ENCODE measurements at places on chromosomes 6 and 20. TPM values are rescaled to one million over a fixed set of nuclear protein-coding genes. Genes with fewer than 3 reads are reported as not detected.

DNA sequence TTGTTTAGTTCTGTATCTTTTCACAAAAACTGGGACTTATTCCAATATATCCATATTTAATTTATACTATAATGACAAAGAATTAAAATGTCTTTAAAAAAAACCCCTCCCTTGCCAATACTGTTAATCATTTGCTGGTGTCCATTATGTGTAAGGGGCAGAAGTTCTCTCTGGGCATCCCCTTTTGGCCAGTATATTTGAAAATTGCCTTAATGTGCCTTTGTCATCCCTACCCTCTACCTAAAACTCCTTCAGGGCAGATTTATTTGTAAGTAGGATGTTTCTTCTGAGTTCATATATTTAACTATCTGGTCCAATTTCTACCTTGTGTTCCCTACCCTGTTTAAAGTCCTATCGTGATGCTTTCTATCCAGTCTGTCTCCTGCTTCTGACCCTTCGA lies 62.9 kb downstream of the ARHGAP18 start:
- no peaks in the 10 kb centered on the region for H3K27me3 ChIP-seq
- no peak for DNase-seq
- H3K36me3 ChIP-seq, result no peaks in the 10 kb centered on the region
- H3K4me3 ChIP-seq, result no peak overlapping the region
- no peaks in the 10 kb centered on the region for H3K4me1 ChIP-seq

- H3K4me1 ChIP-seq, result no peaks in the 10 kb centered on the region
- no peak overlapping the region for H3K27ac ChIP-seq
- no peaks in the 10 kb centered on the region for H3K27me3 ChIP-seq
- no peak overlapping the region for H3K4me3 ChIP-seq
Observed at GRCh38 chr6:20366082-20366830, 35.4 kb upstream of the E2F3 start.

DNA sequence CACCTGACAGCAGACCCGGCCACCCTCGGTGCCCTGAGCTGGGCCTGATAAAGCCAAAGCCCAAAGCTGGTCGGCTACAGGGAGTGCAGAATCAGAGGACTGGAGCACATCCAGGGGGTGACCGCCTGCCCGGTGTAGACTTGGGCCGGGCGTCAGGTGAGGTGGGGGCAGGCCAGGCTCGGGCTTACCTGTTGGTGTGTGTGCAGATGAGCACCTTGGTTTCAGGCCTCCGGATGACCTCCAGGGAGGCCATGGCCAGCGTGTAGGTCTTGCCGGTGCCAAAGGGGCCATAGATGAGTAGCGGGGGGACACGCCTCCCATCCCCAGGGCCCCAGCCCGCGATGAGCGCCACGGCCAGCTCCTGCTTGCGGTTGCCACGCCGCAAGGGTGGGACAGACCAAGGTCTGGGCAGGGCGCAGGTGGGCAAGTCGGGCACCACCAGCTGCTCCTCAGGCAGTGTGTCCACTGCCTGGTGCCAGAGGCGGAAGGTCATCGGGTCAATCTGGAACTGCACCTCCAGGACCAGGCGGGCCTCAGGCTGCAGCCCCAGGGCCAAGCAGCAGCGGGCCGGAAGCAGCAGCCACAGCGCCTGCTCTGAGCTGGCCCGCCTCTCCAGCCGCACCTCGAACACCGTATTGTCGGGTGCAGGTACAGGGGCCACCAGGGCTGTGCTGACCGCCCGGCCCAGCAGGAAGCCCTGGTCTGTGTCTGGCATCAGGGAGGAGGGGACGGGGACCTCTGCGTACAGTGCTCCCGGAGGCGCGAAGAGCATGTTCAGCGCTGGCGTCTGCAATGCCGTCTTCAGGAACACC lies 5.7 kb downstream of the HELZ2 start:
- H3K4me1 ChIP-seq, result peaks cover 4% of the 10 kb centered on the region
- DNase-seq, result no peak
- no peaks in the 10 kb centered on the region for H3K27me3 ChIP-seq
- H3K4me3 ChIP-seq, result peak overlapping the region; percentile 18
- no peaks in the 10 kb centered on the region for H3K36me3 ChIP-seq

DNA sequence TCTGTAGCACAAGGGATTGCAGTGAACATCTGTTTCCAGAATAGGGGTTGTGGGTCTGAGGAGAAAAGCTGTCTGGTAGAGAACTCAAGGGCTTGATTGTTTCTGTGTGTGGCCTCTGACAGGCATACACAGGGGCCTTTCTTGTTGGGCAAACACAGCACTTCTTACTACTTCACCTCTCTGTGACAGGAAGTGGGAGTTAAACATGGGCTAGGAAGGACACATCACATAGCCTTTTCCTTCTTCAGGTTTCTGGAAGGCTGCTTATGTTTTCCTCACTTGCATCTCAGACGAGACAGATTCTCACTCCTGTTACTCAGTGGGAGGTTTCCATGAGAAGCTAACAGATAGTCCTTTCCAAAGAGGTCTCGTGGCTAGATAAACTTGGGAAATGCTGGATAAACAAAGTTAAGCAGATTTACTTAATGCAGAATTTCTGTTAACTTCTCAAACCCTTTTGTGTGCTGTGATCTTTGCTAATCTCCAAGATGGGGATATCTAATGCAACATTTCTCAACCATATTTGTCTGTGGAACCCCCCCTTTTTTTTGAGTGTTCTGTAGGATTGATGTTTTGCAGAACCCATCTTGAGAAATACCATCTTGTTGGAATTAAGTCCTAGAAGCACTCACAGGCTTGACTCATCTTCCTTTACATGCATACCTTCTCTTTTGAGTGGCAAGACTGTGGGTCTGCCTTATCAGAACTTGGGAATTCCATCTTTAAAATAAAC lies 41.9 kb upstream of the RNF8 start:
- no peaks in the 10 kb centered on the region for H3K36me3 ChIP-seq
- H3K27me3 ChIP-seq, result no peaks in the 10 kb centered on the region
- no peak for DNase-seq
- no peak overlapping the region for H3K4me3 ChIP-seq

DNA sequence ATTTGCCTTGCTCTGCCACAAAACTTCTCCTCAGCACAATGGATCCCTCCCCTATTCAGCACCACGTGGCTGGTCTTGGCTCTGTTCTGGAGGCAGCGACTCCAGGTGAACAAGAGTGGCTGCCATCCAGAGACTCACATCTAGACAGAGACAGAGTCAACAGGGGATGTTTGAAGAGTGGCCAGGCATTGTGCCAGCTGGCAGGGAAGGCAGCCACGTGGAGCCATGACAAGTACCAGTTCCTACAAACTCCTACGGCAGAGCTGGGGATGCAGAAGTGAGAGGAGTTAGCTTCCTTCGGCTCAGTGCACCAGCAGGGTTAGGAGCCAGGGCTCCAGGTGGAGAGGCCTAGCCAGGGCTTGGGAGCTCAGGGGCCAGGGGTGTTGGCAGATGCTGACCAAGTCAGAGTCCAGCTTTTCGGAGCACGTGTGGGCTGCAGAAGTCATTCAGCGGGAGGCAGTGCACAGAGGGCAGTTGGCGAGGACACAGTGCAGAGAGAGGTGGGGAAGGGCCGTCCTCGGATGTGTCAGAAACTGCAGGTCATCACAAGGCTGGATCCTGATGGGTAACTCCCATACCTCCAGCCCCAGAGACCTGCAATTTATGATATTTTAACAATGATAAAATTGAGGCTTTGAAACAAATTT lies 171.7 kb upstream of the PDE10A start:
- no peaks in the 10 kb centered on the region for H3K4me1 ChIP-seq
- DNase-seq, result no peak
- no peak overlapping the region for H3K4me3 ChIP-seq
- H3K27me3 ChIP-seq, result peaks cover 12% of the 10 kb centered on the region
- H3K36me3 ChIP-seq, result no peaks in the 10 kb centered on the region

Gene HLA-DQB2
- total RNA-seq, result 3.5 TPM

Gene TRAPPC3L
- not detected for total RNA-seq

DNA sequence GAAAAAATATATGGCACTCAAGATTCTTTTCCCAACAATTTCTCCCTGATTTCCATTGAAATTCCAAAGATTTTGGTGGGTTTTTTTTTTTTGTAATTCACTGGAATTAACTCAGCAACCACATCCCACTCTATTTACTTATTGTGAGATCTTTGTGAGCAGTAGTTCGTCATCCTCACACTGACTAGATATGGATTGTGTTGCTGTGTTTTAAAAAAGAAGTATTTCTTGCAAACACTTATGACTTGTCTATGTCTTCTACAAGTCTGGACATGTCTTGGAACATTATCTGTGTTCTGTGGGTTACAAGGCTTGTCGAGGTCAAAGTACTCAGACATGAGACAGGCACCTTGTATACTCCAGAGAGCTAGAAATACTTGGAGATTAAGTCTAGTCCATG lies 7.3 kb upstream of the TENT5A start:
- no peaks in the 10 kb centered on the region for H3K36me3 ChIP-seq
- no peak overlapping the region for H3K27ac ChIP-seq
- H3K4me3 ChIP-seq, result no peak overlapping the region

Gene GABRR2
- not detected for total RNA-seq

Gene ULBP2
- total RNA-seq, result not detected

- no peaks in the 10 kb centered on the region for H3K4me1 ChIP-seq
- no peak overlapping the region for H3K4me3 ChIP-seq
- no peaks in the 10 kb centered on the region for H3K36me3 ChIP-seq
- no peaks in the 10 kb centered on the region for H3K27me3 ChIP-seq
Observed at GRCh38 chr6:109498936-109499335, 15.9 kb upstream of the ZBTB24 start.

GRCh38 chr6:138814179-138814834 lies 18.4 kb downstream of the ECT2L start:
- no peaks in the 10 kb centered on the region for H3K27me3 ChIP-seq
- H3K4me3 ChIP-seq, result no peak overlapping the region
- H3K36me3 ChIP-seq, result no peaks in the 10 kb centered on the region
- no peaks in the 10 kb centered on the region for H3K4me1 ChIP-seq

DNA sequence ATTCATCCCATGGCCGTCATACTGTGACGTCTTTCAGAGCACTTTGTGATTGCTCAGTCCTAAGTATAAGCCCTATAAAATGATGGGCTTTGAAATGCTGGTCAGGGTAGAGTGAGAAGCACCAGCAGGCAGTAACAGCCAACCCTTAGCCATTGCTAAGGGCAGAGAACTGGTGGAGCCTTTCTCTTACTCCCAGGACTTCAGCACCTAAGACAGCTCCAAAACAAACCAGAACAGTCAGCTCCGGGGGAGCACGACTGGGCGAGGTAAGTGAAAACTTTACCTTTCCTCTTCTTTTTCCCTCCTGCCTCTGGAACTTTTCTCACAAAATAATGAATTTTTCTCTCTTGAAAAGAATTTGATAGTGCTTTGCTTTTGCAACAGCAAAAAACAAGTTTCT lies at the start of gene VIP:
TSS of gene VIP (plus strand) at position 104 of the 400 bp plus-strand sequence. CDS start 1,381 bp downstream, outside the sequence.
- DNase-seq, result no peak
- no peak within 1 kb of the TSS for H3K27ac ChIP-seq
- no peak within 1 kb of the TSS for H3K4me3 ChIP-seq
- no peaks in the 10 kb centered on the region for H3K27me3 ChIP-seq
- no peaks in the 10 kb centered on the region for H3K36me3 ChIP-seq

Gene CD24
- total RNA-seq, result 0.66 TPM

Gene NRSN1
- total RNA-seq, result not detected

GRCh38 chr6:134676307-134677281 lies 273.3 kb downstream of the ALDH8A1 start:
- no peaks in the 10 kb centered on the region for H3K27me3 ChIP-seq
- H3K4me3 ChIP-seq, result no peak overlapping the region
- no peak for DNase-seq
- no peaks in the 10 kb centered on the region for H3K36me3 ChIP-seq
- peak overlapping the region; percentile 8 for H3K27ac ChIP-seq
- H3K4me1 ChIP-seq, result no peaks in the 10 kb centered on the region

- no peak overlapping the region for H3K27ac ChIP-seq
- no peak for DNase-seq
- no peak overlapping the region for H3K4me3 ChIP-seq
- H3K27me3 ChIP-seq, result no peaks in the 10 kb centered on the region
Observed at GRCh38 chr6:19432966-19433498, 404.1 kb upstream of the ID4 start.

DNA sequence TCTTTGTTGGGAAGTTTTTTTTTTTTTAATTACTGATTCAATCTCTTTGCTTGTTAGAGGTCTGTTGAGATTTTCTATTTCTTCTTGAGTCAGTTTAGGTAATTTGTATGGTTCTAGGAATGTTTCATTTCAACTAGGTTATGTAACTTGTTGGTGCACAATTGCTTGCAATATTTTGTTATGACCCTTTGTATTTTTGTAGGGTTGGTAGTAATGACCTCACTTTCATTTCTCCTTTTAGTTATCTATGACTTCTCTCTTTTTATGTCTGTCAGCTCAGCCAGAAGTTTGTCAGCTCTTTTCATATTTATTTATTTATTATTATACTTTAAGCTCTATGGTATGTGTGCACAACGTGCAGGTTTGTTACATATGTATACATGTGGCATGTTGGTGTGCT lies 51.1 kb upstream of the SLC24A3 start:
- no peaks in the 10 kb centered on the region for H3K36me3 ChIP-seq
- H3K4me3 ChIP-seq, result no peak overlapping the region
- H3K27me3 ChIP-seq, result no peaks in the 10 kb centered on the region

- peak overlapping the region; percentile 25 for H3K27ac ChIP-seq
- H3K4me3 ChIP-seq, result no peak overlapping the region
- H3K36me3 ChIP-seq, result no peaks in the 10 kb centered on the region
- DNase-seq, result no peak
- peaks cover 12% of the 10 kb centered on the region for H3K4me1 ChIP-seq
Observed at GRCh38 chr6:16318538-16318937, 80.2 kb downstream of the GMPR start.

Gene DAAM2
- 73.9 TPM for total RNA-seq

- H3K27ac ChIP-seq, result no peak overlapping the region
- H3K4me1 ChIP-seq, result no peaks in the 10 kb centered on the region
- H3K27me3 ChIP-seq, result no peaks in the 10 kb centered on the region
- no peaks in the 10 kb centered on the region for H3K36me3 ChIP-seq
- no peak overlapping the region for H3K4me3 ChIP-seq
Observed at GRCh38 chr20:47795214-47795907, 10.1 kb upstream of the SULF2 start.

DNA sequence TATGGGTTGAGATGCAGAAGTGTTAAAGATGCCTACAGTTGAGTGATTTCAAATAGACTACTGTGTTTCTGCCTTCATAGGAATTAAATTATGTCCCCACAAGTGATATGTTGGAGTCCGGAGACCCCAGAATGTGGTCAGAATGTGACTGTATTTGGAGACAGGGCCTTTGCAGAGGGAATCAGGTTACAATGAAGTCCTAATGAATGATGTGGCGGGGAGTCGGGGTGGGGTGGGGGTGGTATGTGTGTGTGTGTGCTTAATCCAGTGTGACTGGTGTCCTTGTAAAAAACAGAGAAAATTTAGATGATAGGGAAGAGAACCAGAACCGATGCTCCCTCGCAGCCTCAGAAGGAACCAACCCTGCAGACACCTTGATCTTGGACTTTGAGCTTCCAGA lies 448.2 kb downstream of the QKI start:
- H3K27me3 ChIP-seq, result no peaks in the 10 kb centered on the region
- H3K36me3 ChIP-seq, result no peaks in the 10 kb centered on the region
- H3K27ac ChIP-seq, result no peak overlapping the region
- no peaks in the 10 kb centered on the region for H3K4me1 ChIP-seq
- no peak overlapping the region for H3K4me3 ChIP-seq
- no peak for DNase-seq

Gene SLC35D3
- not detected for total RNA-seq

- H3K27ac ChIP-seq, result peak overlapping the region; percentile 70
- H3K36me3 ChIP-seq, result no peaks in the 10 kb centered on the region
- DNase-seq, result no peak
- peaks cover 19% of the 10 kb centered on the region for H3K4me1 ChIP-seq
Observed at GRCh38 chr6:1615853-1616420, 6.2 kb downstream of the FOXC1 start.

Gene ESR1
- 6.9 TPM for total RNA-seq

Measured in tibial nerve (tissue), 4 donors.